ENCODE measurements at places on chromosomes 7 and 10.

GRCh38 chr7:157772486-157773130 lies 435.8 kb downstream of the DNAJB6 start:
- no peak for DNase-seq

DNA sequence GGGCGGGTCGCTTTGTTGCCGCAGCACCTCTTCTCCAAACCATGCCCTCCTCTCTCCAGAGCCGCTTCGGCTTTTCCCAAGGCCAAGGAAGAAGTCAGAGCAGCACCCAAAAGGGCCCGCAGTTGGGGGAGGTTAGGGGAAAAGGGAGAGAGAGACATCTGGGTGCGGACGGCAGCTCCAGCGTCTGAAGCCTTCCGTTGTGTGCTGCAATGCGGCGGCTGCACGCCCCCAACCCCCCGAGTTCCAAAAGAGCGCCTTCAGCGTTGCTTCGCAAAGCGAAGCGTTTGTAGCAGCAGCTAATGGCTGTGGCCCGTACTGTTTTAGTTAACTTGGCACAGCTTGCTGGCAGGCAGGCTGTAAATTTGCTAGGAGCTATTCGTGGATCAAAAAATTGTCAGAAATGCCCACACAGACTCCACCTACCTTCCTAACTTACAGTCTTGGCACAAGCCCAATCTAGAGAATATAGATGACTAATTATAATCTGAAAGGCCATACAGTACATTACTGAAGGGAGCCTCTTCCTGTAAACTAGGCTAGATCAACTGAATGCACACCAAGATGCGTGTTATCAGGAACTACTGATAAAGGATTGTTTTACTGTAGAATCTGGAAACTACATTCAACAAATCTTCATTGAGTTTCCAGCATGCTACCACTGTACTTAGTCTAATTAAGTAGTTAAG lies 1.1 kb upstream of the KBTBD2 start:
- DNase-seq: no peak

DNA sequence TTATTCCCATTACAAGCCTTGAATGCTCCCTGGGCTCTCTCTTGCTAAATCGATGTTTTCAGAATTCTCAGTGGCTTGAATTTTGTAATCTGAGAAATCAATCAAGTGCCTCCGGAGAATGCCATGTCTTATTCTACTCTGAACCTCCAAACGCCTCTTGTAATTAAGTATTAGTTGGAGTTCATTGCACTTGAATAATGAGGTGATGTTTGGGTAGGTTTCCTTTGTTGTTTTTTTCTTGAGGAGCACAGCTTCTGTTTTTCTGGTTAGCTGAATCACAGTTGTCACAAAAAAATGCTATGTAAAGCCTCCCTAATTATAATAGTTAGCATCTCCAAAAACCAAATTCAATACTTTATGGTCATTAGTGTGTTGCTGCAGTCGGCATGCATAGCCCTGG lies 100.3 kb downstream of the PLPP4 start:
- no peak for DNase-seq

DNA sequence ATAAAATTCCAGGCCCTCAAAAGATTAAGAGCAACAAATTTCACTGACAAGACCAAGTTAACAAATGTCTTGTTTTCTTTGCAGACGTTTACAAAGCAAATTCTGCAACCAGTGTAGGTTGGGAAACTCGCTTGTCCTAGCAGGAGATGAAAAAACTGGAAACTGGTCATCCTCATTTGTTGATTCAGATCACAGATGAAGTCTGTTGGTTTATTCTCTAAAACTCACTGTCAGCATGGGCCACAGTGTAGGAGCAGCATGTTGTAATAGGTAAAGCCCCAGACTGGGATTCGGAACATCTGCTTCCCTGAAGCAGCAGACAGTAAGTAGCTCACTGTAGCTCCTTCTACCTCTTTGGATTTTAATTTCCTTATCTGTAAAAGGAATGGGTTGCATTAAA lies 31.5 kb downstream of the PANK1 start:
- DNase-seq: no peak

- DNase-seq: no peak
Measured at GRCh38 chr10:128280271-128280670, 154.0 kb upstream of the MKI67 start.

- no peak for DNase-seq
Measured at GRCh38 chr10:118439824-118440223, 97.7 kb upstream of the FAM204A start.

- DNase-seq: no peak
Measured at GRCh38 chr7:55903985-55904759, 16.9 kb downstream of the ZNF713 start.

GRCh38 chr7:48718731-48719378 lies 205.5 kb upstream of the CDC14C start:
- DNase-seq: no peak

GRCh38 chr7:82021036-82021435 lies 251.2 kb upstream of the HGF start:
- no peak for DNase-seq

- DNase-seq: no peak
Measured at GRCh38 chr10:79275431-79275851, 71.8 kb upstream of the PPIF start.

DNA sequence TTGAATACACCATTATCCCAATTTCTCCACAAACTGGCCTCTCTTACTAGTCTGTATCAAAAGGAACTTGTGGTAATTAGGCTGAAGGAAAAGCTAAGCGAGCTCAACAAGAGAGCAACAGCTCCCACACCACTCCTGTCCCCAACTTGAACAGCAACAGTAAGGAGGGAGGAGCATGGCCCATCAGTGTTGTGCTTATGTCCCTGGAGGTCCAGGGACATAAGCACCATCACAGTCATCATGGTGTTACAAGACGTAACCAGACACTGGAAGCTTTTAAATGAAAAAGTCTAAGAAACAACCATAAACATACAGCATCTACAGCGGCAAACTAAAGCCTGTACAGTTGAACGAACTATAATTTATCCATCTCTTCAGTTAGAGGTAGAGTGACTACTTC lies 989 bp downstream of the ERLIN1 start:
- DNase-seq: no peak
